ENCODE measurements at places on chromosomes 3 and 15. TPM values are rescaled to one million over a fixed set of nuclear protein-coding genes. Genes with fewer than 3 reads are reported as not detected.
A peak's percentile ranks its signal among the peaks of the same experiment; 100 is the strongest.

DNA sequence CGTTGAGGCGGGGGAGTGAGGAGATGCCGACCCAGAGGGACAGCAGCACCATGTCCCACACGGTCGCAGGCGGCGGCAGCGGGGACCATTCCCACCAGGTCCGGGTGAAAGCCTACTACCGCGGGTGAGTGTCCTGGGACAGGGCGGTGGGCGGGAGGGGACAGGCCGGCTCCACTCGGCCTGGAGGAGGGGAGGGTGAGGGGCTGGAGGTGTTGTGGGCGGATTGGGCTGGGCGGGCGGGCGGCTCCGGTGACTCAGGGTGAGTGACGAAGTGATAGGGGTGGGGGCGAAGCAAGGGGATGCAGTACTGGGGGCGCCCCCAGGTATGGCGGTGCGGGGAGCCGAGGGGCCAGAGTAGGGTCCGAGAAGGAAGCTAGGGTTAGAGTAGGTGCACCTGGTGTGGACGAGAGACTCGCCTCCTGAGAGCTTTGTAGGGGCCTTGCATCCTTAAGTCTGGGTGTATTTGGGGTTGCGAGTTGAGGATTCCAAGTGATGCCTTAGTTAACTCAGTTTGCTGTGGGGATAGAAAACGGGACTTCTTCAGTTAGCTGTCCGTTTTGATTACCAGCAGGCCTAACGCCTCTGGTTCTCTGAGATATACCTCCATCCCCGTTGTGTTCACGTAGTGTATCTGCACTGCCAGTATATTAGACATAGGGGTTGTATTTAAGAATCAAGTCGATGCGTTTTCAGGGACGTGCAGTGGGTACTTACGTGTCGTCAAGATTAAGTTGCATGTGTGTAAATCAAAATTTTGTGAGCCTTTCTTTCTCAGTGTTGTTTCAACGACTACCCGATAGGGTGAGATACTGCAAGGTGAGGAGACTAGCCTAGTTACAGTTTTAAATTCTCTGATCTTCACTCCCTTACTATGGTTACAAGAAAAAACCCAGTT lies 670 bp downstream of the PRKCI start:
- DNase-seq = peak; percentile 47

AHSG gene
- total RNA-seq = not detected

DNA sequence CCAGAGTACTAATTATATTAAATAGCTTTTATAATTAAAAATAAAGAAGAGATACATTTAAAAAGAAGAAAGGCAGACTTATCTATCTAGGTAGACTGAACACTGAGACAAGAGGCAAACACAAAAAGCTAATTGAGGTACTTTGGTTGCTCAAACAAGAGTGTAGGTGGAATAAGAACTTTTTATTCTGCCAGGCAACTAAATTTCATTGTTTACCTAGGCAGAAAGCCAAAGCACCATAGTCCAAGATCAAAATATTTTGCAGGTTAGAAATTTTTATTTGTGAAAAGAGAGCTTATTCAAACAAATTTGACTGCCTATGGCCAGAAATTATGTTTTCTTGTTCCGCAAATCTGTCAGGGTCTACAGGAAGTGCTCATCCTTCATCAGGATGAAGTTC lies 499.6 kb upstream of the GBE1 start:
- DNase-seq = no peak

DNA sequence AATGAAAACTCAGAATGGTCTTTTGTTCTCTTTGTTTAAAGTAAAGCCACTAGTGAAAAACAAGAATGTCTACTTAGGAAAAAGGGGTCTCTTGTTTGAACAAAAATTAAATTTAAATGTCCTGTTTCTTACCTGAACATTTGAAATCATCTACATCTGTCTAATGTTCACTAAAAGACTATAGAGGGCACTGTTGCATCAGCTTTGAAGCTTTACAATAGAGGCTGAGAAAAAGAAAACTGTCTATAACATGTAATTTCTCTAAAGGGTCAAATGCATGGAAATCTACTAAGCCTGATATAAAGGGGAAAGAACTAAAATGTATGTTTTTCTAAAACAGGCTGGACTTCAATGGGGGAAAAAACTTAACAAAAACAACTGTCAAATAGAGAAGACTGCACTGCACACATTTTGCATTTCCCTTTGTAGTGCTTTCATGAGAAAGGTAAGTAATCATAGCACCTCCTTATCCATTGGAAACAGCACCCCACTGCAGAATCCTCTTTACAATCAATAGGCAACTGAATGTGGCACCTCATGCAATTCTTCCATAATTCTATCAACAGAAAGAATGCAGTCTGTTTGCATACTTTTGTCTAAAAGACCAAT lies 26.3 kb downstream of the DPH6 start:
- DNase-seq = peak; percentile 64

OR4F15 gene
- not detected for total RNA-seq

INSYN1 gene
- not detected for total RNA-seq

DNA sequence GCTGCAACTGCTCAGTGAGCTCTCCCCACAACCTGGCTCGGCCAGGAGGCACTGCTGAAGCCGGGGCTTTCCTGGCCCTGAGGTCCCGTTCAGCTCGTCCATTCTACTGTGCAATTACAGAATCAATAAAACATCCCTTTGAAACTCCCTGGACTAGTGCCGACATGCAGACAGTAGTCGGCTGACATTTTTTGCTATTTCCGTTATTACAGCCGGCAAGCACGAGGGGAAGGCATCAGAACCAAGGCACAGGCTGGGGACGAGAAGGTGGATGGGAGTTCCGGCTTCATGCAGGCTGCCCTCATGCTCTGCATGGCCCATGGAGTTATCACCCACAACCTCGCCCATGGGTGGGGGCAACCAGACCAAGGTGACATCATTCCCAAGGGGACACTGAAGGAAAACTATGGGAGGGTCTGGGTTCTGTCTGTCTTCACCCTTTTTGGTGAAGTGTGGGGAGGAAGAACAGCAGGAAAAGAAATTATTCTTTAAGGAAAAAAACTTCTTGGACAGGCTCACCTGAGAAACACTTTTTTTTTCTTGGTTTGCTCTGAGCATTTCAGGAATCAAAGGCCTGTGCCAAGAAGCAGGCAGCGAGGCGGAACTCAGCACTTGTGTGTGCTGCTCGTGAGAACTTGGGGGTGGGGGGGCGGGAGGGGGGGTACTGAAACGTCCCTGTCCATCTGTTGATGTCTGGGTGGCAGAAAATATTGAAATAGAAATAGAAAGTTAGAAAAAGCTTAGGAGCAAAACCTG lies 154.5 kb downstream of the FOXP1 start:
- DNase-seq = peak; percentile 74

GRCh38 chr15:49154799-49155109 lies 645 bp downstream of the COPS2 start:
- DNase-seq = no peak

- DNase-seq = no peak
These were observed 49.5 kb downstream of the CD86 start for GRCh38 chr3:122104515-122105194.

- no peak for DNase-seq
These were observed 56.3 kb upstream of the ITGA11 start for GRCh38 chr15:68488290-68488689.

NPAP1 gene
- total RNA-seq = not detected

DNA sequence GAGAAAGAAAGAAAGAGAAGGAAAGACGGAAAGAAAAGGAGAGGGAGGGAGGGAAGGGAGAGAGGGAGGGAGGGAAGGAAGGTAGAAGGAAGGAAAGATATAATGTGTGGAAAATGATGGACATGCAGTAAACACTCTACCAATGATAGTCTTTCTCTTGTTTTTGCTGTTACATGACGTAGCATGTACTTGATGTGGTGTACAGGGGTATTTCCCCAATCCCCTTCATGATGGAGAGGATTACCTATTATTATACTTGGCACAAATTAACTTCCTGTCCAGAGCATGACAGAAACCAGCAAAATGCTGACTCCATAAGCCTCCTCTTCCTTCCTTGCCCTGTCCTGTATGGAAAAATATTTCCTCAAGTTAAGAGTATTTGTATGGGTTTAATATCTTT lies 124.4 kb downstream of the B3GALNT1 start:
- DNase-seq = no peak

AGTR1 gene
- total RNA-seq = not detected

SLC15A2 gene
- 0.79 TPM for total RNA-seq

SPRED1 gene
- total RNA-seq = 26.4 TPM

DNA sequence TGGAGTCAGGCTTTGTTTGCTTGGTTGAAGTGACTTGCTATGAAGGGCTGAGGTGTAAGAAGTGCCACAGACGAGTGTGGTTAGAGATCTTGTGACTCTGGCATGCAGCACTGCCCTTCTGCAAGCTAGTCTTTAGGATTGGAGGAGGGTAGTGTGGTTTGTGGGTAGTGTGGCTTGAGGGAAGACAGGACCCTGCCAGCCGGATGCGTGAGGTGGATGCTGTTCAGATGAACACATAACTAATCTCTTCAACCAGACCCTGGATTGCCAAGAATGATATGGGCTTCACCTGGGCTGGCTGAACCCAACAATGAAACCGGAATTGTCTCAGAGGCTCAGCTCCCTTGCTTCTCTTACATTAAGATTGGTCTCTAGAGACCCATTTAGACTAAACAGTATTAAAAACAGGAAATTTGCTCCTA lies 32.7 kb downstream of the STARD9 start:
- DNase-seq = no peak

DNA sequence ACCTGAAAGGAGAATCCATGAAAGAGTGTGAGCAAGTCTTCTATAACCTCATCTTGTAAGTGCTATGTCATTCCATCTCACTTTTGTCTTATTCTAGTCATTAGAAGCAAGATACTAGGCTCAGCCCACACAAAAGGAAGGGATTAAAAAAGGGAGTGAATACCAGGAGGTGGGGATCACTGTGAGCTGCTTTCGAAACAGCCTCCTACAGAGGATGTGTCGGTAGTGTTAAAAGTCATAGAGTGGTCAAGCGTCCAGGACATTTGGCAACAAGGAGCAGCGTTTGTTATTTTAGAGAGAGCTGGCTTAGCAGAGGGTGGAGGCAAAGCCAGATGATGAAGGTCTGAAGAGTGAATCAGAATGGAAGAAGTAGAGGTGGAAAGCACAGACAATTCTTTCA lies 11.7 kb upstream of the ZNF148 start:
- DNase-seq = peak; percentile 49

TRH gene
- total RNA-seq = not detected

CSPG4 gene
- total RNA-seq = 0.05 TPM

GRCh38 chr15:85073556-85074194 lies 92.0 kb downstream of the PDE8A start:
- peak; percentile 32 for DNase-seq

DAZL gene
- not detected for total RNA-seq

- no peak for DNase-seq
These were observed 24.4 kb upstream of the RAB7A start for GRCh38 chr3:128701342-128702212.

GRCh38 chr3:183815951-183816475 lies 9.4 kb downstream of the MAP6D1 start:
- no peak for DNase-seq

- peak; percentile 37 for DNase-seq
These were observed 22.8 kb downstream of the EIF4E3 start for GRCh38 chr3:71702131-71703024.

CORO2B gene
- total RNA-seq = 0.79 TPM

SLC24A5 gene
- total RNA-seq = not detected

DNA sequence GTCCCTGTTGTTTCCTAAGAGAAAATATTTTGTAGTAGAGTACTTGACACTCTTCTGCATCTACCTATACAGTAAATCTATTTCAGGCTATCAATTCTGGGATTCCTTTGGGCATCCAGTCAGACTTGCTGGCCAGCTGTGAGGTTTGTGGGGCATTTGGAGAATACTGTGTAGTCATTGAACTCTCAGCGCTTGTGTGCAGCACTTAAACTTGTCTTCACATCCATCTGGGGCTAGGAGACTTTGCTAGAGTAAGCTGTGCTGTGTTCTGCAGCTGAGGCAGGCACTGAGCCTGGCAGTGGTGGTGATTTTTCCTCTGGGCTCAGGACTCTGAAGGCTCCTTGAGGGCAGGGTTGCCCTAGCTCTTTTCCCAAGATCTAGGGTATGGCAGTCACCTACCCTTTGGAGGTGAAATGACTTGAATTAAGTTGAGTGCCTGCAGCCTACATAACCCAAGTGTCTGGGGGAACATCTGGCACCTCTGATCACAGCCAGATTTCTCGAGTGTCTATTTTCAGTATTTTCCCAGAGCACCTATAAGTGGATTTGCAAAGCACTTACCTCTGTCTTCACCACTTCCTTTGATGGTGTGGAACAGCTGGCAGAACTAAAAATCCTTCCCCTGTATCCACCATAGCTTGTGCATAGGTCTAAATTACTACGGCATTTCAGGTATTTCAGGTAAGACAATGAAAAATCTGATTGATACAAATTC lies 19.3 kb downstream of the CLSTN2 start:
- no peak for DNase-seq

KCNMB3 gene
- total RNA-seq = 0.28 TPM

IGDCC3 gene
- total RNA-seq = not detected

DNA sequence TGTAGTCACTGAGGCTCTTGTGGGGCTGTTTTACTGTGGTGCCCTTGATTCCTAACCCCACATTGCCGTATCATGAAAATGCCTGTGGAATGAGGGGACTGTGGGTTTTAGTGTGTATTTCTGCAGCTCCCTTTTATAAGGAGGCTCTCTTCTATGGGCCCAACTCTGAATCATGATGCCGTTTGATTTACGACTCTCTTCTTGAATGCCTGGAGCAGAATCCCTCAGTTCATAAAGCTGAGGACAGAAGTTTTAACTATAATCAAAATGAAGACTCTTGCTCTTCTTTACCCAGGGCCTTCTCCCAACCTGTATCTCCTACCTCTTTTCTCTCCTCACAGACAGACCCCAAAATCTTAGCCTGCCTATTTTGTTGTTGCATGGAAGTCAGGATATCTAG lies 109.5 kb downstream of the RARB start:
- no peak for DNase-seq

SIDT1 gene
- total RNA-seq = 0.22 TPM

GOLGA6B gene
- total RNA-seq = not detected

RHOV gene
- 1.7 TPM for total RNA-seq

MB21D2 gene
- total RNA-seq = 4.4 TPM

GRCh38 chr3:182732232-182733015 lies 60.9 kb upstream of the ATP11B start:
- no peak for DNase-seq

ABTB1 gene
- 10.0 TPM for total RNA-seq

- DNase-seq = no peak
These were observed 83.3 kb downstream of the EDEM1 start for GRCh38 chr3:5270666-5271371.

AMIGO3 gene
- total RNA-seq = 0.79 TPM

PLCB2 gene
- total RNA-seq = 0.15 TPM

POTEB gene
- total RNA-seq = not detected

DNA sequence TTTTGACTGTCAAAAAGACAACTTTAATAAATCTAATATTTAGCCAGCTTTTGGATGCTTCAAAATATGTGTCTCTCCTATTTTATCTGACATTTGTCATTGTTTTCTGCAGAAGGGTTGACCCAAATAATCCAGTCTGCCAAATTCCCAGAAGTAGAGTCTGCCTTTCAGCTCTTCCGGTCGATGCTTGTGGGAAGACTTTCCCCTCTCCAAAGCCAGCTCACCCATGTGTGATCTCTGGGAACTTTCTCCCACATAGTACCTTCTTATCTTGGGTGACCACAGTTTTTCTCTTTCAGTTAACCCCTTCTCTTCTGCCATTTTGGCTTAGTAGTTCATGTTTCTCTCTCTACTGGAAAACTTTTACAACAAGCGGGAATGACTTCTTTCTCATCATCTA lies 94.1 kb downstream of the ASB7 start:
- DNase-seq = no peak

ABHD5 gene
- 32.6 TPM for total RNA-seq

GRCh38 chr15:81074773-81075172 lies 59.3 kb upstream of the CFAP161 start:
- no peak for DNase-seq

UCN2 gene
- 3.8 TPM for total RNA-seq

ATP1B3 gene
- total RNA-seq = 99.9 TPM

RTP3 gene
- total RNA-seq = not detected

CYP1A2 gene
- total RNA-seq = not detected

GRCh38 chr15:42285034-42285433 lies 11.8 kb upstream of the TMEM87A start:
- no peak for DNase-seq
